ENCODE measurements at places on chromosomes 7 and 10. TPM values are rescaled to one million over a fixed set of nuclear protein-coding genes. Genes with fewer than 3 reads are reported as not detected.

DNA sequence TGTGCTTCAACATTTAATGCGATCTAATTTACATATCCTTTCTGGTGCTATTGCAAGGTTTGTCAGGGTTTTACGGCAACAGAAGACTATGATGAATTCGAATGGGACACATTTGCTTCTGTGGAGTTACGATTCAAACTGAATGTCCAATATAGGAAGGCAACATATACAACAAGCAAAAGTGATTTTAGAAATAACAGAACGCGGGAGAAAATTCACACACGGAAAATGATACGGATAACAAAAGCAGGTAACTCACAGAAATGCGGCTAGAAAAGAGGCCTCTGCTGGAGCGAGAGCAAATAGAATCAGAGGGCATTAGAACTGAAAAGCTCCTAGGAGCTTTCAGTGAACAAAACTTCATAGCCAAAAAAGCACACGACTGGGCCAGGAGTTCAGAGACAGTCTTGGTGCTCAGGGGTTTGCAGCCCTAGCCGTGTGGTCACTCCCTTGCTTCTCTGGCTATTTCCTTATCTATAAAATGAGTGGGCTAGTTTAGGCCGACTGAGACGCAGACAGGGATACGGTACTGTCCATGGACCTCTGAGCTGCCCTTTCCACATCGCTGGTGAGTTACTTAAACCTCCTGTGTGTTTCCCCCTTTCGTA is 557 bp upstream of the TAX1BP1 start:
- DNase-seq: no peak

GRCh38 chr7:41758321-41758720 is 55.4 kb upstream of the INHBA start:
- DNase-seq: no peak

DNA sequence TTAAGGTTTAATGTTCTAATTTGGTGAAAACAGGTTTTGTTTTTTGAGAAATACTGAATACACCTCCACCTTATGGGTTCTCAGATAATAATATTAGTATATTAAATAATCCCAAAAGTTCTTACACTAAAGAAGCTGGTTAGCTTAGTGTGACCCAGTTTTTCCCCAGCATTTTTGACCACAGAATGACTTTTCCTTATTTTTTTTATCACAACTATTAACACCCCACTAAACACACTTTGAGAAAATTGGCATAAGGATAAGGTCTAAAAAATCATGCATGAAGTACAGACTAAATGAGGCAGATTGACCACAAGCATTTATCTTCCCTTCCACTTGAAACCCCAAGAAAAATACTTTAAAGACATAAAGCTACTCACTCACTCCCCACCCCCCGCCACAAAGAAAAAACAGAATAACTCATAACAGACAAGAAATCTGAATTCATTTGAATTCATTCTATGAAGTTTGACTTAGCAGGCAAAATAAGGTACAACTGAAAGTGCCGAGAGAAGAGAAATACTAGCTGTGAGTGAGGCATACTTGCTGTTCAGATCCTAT is 49.7 kb upstream of the WNT16 start:
- no peak for DNase-seq

Gene UNCX
- total RNA-seq: 0.55 TPM

GRCh38 chr7:52088008-52088901 is 771.6 kb upstream of the COBL start:
- DNase-seq: no peak

DNA sequence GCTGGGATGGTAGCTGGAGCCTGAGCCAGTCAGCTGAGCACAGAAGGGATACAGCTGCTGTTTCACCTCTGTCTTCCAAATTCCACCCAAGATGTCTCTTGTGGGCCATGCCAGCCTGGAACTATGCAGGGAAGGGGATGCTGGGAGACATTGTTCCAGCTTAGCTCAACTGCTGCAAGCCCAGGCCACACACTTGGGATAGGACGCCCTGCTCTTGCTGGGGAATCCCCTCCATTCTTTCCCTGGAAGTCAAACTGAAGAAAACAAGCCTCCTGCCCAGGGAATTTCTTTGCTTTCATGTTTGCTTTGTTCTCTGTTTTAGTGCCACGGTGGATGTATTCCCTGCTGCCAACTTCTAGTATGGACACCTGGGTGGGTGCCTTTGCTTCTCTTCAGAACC is 55.2 kb upstream of the CDK13 start:
- no peak for DNase-seq

- no peak for DNase-seq
Measured at GRCh38 chr10:114010316-114010715, 33.4 kb upstream of the ADRB1 start.

- no peak for DNase-seq
Measured at GRCh38 chr7:85840554-85840953, 653.7 kb upstream of the SEMA3D start.

Gene PON1
- total RNA-seq: not detected

Gene MYH16
- 0.89 TPM for total RNA-seq

- DNase-seq: no peak
Measured at GRCh38 chr7:37009125-37009675, 284.9 kb upstream of the AOAH start.
